Stimulated activated CD8-positive, alpha-beta memory T cell treated with anti-CD3 and anti-CD28 coated beads, Interleukin-12 subunit alpha, Interleukin-12 subunit beta, amount 100 ng/mL, for 1 hour (primary cell): ENCODE measurements at places on chromosomes 2 and 18.
A peak's percentile ranks its signal among the peaks of the same experiment; 100 is the strongest.

GRCh38 chr2:60715561-60715960 lies 40.5 kb upstream of the PAPOLG start:
- no peak for DNase-seq

DNA sequence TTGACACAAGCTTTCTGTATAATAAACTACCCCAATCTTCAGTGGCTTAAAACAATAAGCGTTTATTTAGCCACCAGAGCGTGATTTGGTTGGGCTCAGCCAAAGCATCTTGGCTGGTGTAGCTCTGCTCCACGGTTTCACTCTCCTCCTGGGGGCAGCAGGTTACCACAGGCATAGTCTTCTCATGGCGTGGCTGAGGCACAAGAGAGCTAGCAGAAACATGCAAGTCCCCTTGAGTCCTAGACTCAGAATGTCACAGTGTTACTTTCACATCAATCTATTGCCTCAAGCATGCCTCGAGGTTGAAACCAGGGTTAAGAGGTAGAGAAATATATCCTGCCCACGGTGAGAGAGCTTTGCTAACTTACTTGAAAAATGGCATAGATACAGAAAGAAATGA lies 19.9 kb upstream of the SLC9A2 start:
- no peak for DNase-seq

DNA sequence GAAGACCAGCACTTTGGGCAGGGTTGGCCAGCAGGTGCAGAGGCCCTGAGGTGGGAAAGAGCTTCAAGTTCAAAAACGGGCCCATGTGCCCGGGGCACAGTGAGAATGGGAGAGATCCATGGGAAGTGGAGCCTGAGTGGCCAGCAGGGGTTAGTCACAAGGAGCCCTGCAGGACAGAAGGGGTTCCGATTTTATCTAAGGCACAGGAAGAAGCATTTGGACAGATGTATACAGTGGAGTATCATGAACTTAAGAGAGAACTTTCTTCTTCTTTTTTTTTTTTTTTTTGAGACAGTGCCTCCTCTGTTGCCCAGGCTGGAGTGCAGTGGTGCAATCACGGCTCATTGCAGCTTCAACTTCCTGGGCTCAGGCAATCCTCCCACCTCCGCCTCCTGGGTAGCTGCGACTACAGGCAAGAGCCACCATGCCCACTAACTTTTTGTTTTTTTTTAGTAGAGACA lies 24.0 kb downstream of the WIPF1 start:
- DNase-seq, result no peak

- DNase-seq, result no peak
Observed at GRCh38 chr18:39519741-39520140, 1954.1 kb upstream of the CELF4 start.

DNA sequence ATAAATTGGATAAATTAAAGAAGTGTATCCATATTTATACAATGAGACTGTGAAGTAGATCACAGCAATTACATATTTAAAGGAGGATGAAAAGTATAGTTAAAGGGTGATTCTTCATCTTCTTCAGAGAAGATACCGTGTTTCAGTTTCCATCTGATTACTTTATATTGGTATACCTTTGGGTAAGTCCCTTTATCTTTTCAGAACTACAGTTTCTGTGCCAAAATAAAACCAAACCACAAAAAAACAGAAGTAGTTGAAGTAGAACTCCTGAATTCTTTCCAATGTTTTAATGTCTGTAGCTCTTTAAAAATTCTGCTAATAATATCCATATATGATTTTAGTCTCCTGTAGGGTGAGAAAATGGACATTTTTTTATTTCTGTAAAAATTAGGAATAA lies 231.2 kb upstream of the LINC00305 start:
- DNase-seq, result no peak

- DNase-seq, result no peak
Observed at GRCh38 chr18:12162786-12163185, 69.1 kb downstream of the ANKRD62 start.

GRCh38 chr18:56067969-56068671 lies 480.1 kb upstream of the TCF4 start:
- no peak for DNase-seq

GRCh38 chr18:68431111-68431921 lies 283.6 kb downstream of the TMX3 start:
- DNase-seq, result no peak

DNA sequence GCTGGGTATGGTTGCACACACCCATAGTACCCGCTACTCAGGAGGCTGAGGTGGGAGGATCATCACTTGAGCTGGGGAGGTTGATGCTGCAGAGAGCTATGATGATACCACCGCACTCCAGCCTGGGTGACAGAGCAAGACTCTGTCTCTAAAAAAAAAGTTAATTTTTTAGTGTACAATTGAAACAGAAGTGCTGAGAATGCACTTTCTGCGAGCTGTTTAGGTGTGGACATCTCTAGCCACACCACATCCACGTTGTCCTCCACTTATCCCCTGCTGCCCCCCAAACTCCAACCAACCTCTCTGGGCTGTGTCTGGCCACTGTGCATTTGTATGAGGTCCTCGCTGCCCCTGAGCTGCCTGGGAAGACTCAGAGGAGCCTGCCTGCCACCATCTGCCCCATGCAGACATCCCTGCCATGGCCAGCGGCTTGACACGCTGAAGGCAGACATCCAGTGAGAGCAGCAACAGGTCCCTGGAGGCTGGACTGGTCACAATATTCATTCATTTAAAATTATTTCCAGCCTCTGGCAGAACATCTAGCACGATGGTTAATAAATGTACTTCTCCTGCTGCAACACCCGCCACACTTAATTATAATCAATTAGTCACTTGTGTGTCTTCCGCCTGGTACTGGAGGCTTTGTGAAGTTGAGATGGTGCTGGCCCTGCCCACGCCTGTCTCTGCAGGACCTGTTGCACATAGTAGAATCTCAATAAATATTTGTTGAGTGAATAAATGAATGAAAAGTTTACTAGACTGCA lies 3.7 kb upstream of the AFF3 start:
- DNase-seq, result no peak

- no peak for DNase-seq
Observed at GRCh38 chr18:10320791-10321190, 133.6 kb upstream of the APCDD1 start.

DNA sequence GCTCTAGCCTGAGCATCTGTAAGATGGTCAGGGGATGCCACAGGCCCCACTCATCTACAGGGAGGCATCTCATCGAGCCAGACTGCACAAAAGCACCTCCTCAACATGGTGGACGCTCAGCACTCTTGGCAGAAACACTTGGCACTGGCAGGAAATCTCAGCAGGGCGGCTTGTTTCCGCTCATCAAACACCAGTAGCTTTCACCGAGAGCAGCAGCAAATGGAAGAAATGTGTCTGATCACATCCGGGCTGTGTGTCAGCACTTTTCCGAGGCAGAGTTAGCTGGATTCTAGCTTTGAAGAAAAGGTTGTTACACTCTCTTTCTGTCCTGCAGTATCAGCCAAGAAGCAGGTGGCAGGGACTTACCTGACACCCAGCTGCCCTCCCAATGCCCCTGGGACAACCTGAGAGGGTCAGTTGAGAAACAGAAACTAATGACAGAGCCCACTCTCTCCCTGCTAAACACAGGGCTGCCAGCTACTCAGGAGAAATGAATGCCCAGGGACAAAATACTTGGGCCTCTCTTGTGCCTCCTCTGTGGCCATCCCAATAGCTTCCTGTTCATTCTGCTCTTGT lies 68.9 kb upstream of the FZD7 start:
- no peak for DNase-seq

- DNase-seq, result peak; percentile 57
Observed at GRCh38 chr2:101823347-101823791, 125.9 kb downstream of the MAP4K4 start.

- no peak for DNase-seq
Observed at GRCh38 chr2:90076311-90076710, 1384.8 kb downstream of the RPIA start.

DNA sequence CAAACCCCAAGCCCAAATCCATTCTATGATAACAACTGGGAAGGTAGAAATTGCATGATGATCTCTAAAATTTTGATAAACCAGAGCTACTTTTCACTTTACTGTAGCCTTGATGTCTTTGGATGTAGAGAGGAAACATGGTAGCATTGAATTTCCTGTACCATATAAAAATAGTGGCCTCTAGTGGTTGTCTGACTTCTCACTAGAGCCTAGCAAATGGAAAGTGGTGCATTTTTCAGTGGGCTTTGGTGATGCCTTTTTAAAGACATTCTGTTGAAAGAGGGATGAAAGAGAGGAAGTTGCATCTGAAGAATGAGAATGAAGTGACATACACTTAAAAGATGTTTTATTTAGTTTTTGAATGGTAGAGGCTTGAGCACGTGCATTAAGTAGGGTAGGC lies 662.2 kb downstream of the XIRP2 start:
- DNase-seq, result no peak

DNA sequence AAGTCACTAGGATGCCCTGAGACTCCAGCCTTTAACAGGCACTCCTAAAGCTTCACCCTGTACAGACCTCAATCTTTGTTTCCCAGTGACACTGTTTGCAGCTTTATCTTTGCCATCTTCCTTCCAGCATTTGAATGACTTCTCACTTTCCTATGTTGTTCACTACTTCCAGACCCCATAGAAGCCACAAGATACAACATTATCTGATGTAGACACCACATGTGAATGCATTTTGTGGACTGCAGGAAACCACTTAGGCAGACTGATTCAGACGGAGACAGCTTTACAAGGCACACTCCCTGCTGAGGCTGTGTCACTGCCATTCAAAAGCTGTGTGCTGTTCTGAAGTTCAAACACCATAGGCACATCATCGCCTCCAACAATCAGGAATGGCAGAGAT lies 67.3 kb upstream of the SPATS2L start:
- no peak for DNase-seq

DNA sequence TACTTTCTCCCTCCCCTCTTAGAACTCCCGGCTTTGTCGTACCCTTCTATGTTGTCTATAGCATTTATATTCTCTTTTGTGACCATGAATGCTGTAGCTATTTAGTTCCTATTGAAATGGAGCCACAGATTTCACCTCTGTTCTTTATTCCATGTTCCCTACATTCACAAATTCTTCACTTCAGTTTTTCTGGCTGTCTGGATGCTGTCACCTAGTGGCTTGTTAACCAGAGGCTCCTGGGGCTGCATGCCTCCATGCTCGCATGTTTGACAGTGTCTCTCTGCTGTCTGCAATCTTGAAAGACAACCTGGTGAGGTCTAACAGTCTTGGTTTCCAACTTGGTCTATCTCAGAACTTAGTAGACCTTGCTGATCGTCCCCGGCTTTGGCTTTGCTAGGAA lies 48.2 kb downstream of the CFAP221 start:
- DNase-seq, result no peak

- DNase-seq, result no peak
Observed at GRCh38 chr18:11859903-11860407, 8.7 kb downstream of the CHMP1B start.

DNA sequence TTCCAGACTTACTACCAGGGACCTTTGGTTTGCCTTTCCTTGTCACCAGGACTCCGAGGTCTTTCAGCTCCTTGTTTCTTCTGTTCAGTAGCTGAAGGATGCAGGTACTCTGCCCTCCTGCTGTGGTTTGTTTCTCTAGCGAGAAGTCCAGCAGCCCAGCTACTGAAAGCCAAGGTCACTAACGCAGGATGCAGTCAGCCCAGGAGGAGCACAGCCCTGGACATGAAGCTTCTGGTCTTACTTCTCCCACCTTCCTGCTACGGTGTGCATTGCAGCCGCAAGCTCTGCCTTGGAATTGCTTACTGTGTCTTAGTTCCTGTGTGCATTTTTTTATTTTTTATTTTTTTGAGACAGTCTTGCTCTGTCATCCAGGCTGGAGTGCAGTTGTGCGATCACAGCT lies 62.4 kb downstream of the DGKD start:
- no peak for DNase-seq

DNA sequence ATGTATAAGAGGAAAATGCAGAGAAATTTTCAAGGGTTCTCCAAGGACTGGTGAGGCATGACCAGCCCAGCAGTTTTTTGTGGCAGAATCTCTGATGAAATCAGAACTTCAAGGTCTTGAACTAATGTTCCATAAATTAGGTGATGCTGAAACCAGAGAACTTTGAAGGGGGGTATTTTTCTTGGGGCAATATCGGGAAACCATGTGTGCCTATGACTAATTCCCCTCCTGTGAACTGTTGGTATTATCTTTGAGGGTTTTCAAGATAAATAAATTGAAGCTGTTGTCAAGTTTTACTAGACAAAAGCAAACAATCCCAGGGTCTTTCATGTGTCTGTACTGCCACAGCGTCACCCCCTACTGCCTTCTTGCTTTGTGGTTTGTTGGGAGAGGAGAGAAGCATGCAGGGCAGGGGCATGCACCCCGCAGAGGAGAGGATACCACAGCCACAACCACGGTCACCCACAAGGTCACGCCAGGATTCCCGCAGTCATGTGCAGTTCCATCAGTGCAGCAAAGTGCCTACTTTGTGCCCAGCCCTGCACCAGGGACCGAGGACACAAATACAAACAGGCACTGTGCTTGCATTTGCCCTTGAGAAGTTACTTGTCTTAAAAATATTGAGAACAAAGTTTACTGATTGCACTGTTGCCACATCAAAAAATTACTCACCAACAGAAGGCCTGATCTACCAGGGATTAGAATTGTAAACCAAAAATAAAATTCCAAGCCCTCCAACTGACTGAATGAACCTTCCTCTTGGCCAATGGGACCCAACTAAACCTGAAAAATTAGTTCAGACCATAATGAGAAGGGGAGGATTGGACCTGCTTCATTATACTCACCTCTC lies 413.3 kb upstream of the TRIB2 start:
- DNase-seq, result no peak

DNA sequence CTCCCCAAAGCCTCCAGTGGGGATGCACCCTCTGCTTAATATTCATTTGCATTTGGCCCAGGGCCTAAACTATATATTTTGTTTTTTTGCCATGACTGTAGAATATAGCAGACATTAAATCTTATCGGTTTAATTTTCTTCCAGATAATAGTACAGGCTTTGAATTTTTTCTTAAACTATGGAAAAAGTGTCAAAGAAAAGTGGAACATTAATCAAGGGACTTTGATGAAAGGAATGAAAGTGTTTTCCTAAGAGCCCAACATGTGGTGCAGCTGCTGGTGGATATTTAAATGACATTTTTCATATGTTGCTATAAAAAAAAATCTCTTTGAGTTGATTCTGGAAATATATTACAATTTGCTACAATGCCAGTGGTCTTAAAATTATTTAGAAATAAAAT lies 346.8 kb downstream of the CYP26B1 start:
- DNase-seq, result no peak

- no peak for DNase-seq
Observed at GRCh38 chr2:102735416-102736109, 26.3 kb upstream of the TMEM182 start.

GRCh38 chr2:233821709-233822100 lies 32.6 kb downstream of the HJURP start:
- no peak for DNase-seq

DNA sequence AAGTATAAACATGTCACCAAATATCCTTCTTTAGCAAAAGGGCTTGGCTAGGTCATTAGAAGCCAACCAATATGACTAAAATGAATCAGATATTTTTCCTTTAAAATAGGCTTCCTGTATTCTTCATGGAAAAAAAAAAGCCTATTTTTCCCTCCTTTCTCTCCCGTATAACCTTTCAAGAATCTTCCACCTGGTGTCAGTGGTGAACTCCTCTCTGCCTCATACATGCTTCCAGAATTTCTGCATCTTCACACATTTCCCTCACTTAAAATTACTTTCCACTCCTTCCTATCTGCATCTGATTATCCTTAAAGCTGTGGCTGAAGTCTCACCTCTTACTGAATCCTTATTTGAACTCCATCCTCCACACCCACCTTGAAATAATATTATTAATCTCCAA lies 116.9 kb upstream of the FANCL start:
- no peak for DNase-seq

GRCh38 chr2:68377137-68377780 lies 12.2 kb downstream of the PLEK start:
- DNase-seq, result no peak
